ENCODE measurements at places on chromosomes 1 and 21.
A peak's percentile ranks its signal among the peaks of the same experiment; 100 is the strongest.

- DNase-seq = no peak
These were observed 9.0 kb downstream of the GSTM5 start for GRCh38 chr1:109721042-109721441.

DNA sequence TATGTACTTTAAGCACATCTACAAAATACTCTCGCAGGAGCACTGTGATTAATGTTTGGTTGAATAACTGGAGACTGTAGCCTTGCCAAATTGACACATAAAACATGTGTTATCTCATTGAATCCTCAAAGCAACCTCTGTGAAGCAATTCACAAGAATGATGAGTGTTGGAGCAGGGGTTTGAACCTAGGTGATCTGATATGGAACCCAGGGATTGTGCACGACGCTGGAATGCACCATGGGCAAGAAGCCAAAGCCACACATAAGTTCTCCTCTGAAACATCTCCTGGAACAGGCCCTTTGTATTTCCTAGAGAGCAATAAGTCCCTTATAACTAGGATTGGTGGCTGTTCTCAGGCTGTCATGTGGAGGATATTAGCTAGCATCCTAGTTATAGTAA lies 124.6 kb upstream of the IVNS1ABP start:
- DNase-seq = no peak

DNA sequence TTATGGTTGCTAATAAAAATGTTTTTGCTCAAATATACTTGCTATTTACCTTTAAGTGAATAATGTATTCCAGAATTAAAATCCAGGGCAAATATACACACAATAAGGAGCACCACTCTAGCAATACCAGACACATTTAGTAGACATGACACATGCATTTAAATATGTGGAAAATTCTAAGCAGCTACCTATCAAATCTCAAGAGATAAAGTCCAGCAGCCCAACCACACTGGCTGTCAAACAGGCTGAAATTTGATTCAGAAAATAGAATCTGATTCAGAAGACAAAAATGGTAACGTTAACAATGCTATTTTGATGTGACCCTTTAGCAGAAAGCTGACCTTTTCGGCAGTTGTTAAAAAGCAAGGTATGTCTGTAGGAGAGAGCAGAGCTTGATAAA lies 42.3 kb downstream of the PLEKHO1 start:
- peak; percentile 31 for DNase-seq

GRCh38 chr1:246448373-246448772 lies 58.7 kb downstream of the SMYD3 start:
- DNase-seq = no peak

- no peak for DNase-seq
These were observed 241.9 kb downstream of the RWDD3 start for GRCh38 chr1:95475686-95476457.

GRCh38 chr1:232650418-232650817 lies 20.5 kb upstream of the SIPA1L2 start:
- DNase-seq = no peak

- no peak for DNase-seq
These were observed 45.9 kb downstream of the KLHDC7A start for GRCh38 chr1:18526436-18527275.

GRCh38 chr1:51564124-51564523 lies 45.1 kb upstream of the EPS15 start:
- DNase-seq = no peak

DNA sequence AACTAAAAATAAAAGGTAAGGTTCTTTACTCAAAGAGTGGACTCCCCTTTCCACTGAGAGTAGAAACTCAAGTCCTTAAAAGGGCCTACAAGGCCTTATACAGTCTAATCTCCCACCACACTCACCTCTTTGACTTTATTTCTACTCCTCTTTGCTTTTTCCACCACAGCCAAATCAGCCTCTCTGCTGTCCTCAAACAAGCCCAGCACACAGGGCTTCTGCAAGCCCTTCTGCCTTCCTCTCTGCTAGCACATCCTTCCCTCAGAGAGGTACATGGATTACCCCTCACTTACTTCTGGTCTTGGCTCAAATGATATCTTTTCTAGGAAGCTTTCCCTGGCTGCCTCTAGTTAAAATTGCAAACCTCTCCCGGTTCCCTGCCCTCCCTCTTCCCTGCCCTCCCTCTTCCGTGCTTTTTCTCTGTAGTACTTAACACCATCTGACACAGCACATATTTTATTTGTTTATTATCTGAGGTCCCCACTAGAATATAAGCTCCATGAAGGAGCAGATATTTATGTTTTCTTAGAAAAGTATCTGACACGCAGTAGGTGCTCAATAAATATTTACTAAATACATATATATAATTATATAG lies 1.7 kb downstream of the LYST start:
- DNase-seq = no peak

Measured in LNCaP clone FGC (cell line).